ENCODE measurements at places on chromosomes 1 and 21.

GRCh38 chr1:168792592-168793125 is 63.7 kb upstream of the DPT start:
- DNase-seq = no peak

- DNase-seq = no peak
Observed at GRCh38 chr1:173062150-173062938, 11.6 kb upstream of the TNFSF18 start.

- DNase-seq = no peak
Observed at GRCh38 chr1:164577291-164577690, 18.3 kb downstream of the PBX1 start.

GRCh38 chr1:18938707-18939070 is 17.8 kb downstream of the IFFO2 start:
- DNase-seq = no peak

DNA sequence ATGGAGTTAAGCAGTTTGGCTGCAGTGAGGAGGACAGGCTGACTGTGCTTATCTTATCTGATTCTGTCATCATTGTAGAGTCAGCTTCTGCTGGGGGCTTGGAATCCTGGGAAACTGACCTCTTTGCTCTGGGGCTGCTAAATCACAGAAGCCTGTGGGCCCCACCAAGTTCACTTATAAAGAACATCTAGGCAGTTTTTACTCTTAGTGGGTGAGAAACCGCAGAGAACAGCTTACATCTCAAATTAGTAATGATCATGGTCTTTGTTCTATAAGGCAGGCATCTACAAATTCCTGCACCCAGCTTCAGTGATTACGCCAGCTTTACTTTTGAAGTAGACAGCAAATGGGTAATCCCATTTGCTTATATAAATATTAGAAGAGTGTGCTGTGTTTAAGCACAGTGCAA is 75.7 kb downstream of the ZC3H11B start:
- no peak for DNase-seq

DNA sequence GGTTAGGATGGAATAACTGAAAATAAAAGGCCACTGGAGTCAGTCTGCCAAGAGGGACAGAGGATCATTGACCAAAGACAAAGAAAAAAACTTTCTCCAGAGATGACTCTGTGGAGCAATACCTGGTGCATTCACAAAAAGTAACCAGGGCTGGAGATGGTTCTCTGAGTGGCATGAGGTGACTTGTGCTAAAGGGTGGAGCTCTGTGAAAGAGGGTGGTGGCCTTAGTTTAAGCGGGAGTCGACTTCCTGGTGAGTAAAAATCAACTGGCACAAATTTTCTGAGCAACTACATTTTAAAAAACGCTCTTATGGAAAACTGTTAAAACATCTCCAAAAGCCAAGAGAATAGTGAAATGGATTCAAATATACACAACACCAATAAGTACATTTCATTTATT is 10.0 kb downstream of the NHLH2 start:
- no peak for DNase-seq

GRCh38 chr1:78136680-78137079 is 90.9 kb downstream of the GIPC2 start:
- DNase-seq = no peak

- DNase-seq = no peak
Observed at GRCh38 chr1:165793951-165794350, 25.3 kb upstream of the TMCO1 start.

DNA sequence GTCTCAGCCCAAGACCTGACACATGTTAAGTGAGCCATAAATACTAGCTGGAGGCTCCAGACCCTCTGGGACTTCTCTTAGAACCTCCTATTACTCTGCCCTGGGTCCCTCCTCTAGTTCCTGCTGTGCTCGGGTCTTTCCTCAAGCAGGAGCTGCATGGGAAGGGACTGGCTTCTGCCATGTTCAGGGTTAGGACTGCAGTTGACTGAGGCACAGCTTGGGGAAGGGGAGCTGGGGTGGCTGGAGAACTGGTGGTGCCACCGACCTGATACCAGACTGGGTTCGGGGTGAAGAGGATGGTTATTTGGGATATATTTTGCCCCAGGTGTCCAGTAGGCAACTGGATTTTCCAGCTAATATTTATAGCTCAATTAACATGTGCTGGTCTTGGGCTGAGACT is 15.7 kb downstream of the HYI start:
- DNase-seq = no peak

DNA sequence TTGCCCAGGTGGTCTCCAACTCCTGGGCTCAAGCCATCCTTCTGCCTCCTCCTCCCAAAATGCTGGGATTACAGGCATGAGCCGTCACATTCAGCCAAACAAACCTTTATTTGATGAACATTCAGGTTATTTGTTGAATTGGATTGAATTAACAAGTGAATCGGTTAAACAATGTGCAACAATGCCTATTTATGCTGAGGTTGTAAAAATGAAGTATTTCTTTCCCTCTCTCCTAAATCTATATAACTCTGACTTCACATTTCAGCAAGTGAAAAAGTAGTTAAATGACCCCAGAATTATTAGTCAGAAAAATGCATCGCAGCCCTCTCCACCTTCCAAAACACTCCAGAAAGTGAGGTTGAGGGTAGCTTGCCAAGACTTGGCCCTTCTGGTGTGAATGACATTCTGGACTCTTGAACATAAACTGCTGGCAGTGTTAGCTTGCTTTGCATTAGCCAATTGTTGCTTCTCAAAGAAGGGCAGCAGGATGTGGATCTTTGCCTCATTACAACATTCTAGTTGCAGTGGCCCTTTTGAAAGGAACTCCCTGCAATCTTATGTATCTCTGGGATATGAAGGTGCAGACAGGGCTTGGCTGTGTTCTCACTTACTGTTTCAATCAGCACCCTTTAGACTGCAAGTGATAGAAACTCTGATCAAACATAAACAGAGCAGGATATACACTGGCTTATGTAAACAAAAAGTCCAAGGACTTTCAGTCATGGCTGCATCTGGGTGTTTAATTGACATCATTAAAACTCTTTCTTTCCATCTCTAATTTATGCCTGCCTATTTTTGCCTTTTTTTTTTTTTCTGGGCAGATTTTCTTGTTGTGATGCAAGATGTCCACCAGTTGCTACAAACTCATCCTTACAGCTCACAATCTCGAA is 22.4 kb downstream of the EDN2 start:
- no peak for DNase-seq

GRCh38 chr1:68758666-68759209 is 261.9 kb upstream of the DEPDC1 start:
- no peak for DNase-seq

GRCh38 chr1:113141650-113142473 is 68.9 kb downstream of the LRIG2 start:
- no peak for DNase-seq

DNA sequence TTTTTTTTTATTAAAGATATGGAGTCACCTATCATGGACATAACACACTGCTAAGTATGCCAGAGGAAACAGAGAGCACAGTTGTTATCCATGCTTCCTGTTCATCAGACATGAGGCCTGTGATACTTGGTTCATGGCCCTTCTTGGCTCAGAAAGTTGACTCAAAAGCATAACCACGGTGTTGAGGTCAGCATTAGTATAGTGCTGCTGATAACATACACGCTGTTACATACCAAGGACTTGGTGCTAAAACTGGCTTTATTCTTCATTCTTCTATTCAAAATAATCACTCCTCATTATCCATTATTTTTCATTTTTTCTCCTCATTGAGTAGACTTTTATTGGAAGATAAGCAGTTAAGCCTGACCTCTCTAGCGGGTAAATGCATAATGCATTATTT is 464.1 kb downstream of the ADGRL2 start:
- DNase-seq = no peak

GRCh38 chr1:46575300-46575699 is 23.9 kb upstream of the KNCN start:
- no peak for DNase-seq

DNA sequence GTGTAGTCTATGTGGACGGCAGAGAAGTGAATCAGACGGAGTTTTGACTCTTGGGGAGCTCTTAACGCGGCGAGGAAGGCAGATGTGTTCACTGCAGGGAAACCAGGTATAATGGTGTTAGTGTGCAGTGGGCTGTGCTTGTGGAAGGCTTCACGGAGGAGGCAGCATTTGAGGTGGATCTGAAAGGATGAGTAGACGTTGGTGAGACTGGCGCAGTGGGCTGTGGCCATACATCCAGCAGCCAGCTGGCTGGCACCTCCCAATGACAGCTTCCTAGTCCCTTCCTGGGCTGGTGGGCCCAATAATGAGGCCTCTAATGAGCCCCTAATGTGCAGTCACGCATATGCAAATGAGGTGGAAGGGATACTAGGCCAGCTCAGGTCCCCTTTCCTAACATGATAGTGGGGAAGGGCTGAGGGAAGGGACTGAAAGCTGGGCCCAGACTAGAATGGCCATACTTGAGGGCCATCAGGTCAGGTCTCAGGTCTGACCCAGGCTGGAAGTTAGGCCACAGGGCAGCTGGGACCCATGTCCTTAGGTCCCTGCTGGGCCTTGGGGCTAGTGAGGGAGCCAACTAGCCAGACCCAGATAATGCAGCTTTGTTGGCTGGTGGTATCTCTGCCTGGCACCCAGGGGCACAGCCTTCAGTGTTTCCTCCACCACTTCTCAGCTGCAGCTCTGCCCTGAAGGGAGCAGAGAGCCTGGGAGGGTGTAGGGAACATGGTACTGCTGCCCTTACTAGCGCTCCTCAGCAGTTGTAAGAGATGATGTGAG is 3.8 kb downstream of the MAP7D1 start:
- DNase-seq = no peak

GRCh38 chr1:218317061-218317460 is 28.1 kb upstream of the TGFB2 start:
- DNase-seq = no peak

DNA sequence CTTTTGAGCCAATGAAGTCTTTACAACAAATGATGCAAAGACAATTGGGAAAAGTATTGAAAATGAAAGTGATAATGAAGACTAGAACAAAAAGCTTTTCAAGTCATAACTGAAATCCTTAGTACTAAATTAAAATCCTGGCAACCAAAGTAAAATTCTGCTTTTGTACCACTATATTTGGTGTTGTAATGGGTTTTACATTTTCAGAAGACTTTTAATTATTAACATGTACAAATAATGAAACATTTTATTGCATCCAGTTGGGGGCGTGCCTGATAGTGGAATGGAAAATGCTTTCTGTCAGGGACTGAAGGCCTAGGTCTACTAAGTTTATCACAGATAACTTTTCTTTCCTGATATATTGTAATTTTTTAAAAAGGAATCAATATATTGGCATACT is 89.4 kb downstream of the SDCCAG8 start:
- DNase-seq = no peak

DNA sequence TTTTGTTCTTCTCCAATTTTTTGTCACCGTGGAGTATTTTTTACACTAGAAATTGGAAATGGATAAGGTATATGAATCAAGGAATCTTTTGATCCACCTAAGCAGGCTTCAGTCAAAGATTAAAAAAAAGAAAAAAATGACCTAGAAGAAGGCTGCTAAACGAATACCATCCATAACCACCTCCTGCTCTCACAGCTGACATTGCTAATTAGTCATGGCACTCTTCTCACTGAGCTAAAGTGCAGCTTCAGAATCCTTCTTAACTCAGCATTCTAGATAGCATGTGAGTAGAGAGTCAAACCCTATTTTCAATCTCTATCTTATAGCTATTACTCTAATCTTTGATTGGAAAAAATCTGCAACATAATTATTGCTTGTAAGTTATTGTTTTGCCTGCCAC is 40.2 kb upstream of the ST6GALNAC5 start:
- no peak for DNase-seq

GRCh38 chr1:24830680-24831272 is 85.5 kb downstream of the CLIC4 start:
- no peak for DNase-seq

DNA sequence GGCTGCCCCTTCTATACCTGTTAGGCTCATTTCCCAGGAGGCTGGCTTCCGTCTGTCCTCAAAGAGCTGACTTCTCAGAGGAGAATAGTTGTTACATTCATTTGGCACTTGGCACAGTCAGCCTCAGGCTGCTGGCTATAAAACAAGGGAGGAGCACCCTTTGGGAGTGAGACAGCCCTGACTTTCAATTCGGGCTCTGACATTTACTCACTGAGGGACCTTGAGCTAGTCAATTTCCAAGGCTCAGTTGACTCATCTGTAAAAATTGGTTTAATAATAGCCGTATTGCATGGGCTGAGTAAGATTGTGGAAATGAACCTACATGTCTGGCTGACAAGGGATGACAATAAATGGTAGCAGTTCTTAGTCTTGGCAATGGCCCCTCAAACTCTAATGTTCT is 13.7 kb downstream of the ALX3 start:
- no peak for DNase-seq

- no peak for DNase-seq
Observed at GRCh38 chr1:21097729-21098128, 79.0 kb downstream of the EIF4G3 start.

DNA sequence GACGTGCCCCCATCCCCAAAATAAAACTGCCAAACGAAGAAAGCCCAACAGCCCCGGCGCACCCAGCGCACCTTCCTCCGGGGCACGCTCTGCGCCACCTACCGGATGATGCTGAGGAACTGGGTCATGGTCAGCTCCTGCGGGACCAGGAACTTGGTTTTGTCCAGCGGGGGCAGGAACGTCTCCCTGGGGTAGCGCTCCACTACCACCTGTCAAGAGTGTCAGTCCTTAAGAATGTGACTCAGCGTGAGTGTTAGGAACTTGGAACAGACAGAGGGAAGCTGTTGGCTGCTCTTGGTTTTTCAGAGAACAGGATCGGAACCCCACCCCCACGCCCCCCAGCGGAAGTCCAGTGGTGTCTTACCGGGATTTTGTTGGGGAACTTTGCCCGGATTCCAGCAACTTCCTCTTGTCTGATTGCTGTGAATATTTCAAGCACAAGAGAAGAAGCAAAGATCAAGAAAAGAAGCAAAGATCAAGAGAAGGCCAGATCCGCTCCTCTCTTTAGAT is 431 bp downstream of the MAP1LC3C start:
- DNase-seq = no peak

GRCh38 chr1:84775535-84775920 is 85.3 kb upstream of the SSX2IP start:
- DNase-seq = no peak

DNA sequence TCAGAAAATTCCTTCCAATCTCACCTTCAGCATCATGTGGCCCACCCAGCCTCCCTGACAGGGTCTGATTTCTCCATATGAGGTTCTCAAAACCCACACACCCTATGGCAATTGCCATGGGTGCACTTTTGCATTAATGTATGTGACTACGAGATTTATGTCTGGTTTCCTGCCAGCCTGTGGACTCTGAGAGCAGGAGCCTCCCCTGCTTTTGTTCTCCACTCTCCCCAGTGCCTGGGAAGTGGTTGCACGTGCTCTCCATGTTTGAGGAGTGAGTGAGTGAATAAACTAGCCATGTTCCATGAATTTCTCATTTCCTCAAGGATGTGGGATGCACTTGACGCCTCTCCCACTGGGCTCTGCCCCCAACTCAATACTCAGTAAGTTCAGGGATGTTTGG is 91.2 kb downstream of the ACTL8 start:
- no peak for DNase-seq

DNA sequence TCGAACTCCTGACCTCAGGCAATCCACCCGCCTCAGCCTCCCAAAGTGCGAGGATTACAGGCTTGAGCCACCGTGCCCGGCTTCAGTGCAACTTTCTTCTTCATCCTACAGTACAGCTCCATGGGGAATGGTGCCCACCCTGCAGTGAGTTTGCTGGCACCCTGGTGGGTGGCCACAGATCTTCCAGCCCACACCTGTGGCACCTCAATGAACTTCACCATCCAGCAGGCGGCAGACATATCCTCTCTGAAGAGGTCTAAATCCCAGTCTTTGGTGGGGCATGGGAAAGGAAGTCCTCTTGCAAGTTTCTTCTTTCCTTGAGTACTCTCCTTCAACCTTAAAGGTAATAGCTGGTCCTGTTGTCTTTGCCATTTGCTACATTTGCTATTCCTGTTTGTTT is 18.1 kb upstream of the ZBTB8A start:
- DNase-seq = no peak

GRCh38 chr21:40689217-40689616 is 157.7 kb downstream of the DSCAM start:
- DNase-seq = no peak

Data from GM12891 (cell line).